ENCODE measurements at places on chromosomes 11 and 22.

DNA sequence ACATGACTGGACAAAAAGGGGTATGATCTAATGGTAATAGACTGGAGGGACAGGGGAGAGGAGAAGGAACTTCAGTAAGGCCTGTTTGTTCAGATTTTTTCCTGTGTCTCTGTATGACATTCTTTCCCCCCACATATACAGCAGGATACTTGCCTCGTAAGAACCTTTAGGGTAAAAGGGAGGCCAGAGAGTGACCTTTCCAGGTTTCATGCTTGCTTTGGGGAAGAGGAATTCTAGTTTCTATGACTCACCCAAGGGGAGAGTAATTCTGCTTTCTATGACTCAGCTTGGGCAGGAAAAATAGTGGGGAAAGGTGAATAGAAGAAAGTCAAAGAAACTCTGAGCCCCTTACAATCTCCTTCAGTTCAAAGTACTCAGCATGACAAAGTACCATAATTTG is 457.0 kb downstream of the DLG2 start:
- DNase-seq, result no peak

DNA sequence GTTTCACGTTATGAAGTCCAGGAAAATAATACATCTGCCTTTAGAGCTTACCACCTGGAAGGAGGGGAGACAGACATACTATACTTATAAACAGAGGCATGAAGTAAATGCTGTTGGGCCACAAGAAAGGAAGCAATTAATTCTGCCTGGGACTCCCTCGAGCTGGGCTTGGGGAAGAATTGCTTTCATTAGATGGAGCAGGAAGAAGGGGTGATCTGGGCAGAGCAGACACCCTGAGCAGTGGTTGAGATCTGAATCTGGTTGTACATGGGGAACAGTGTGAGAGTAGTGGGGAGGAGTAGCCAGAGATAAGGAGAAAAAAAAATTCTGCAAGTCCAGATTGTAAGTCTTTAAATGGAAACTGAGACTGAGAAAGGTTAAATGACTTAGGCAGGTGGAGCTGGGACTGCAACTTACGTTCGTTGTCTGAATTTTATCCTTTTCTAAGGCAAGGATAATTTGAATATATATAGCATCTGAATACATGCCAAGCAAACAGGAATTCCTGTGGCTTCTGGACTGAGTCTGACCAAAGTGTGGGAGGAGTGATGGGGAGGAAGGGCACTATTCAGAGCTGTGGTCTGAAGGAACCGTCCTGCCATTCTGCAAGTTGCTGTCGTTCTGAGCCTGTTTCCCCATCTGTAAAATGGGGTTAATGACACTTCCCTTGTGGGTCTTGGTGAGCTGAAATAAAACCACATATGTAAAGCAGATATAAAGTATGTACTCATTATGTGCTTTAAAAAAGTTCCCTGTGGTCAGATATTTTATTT is 7.9 kb downstream of the NCAM1 start:
- DNase-seq, result no peak

GRCh38 chr11:34053161-34053686 is 1.7 kb downstream of the CAPRIN1 start:
- peak; percentile 87 for DNase-seq

- no peak for DNase-seq
These were observed 112.2 kb downstream of the SBF2 start for GRCh38 chr11:10181811-10182210.

GRCh38 chr11:76835928-76836612 is 24.6 kb upstream of the ACER3 start:
- DNase-seq, result no peak

GRCh38 chr11:26112264-26112663 is 219.7 kb upstream of the ANO3 start:
- no peak for DNase-seq

- DNase-seq, result peak; percentile 53
These were observed 26.7 kb upstream of the TOLLIP start for GRCh38 chr11:1335811-1336761.

DNA sequence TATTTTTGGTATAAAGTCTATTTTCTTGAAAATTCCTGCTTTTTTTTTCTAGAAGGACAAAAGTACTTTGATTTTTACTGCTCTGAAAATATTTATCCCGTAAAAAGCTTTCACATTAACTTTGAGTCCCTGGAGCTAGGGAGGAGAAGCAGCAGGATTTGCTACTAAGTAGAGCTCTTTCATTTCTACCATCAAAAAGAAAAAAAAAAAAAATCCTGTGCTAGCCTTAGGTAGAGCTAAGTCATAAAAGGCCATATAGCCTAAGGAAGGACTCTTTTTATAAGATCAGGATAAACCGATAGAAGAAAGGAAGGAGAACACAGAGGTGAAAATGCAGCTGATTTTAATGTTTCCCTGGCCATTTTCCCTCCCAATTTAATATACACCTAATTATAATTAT is 48.0 kb downstream of the CSTPP1 start:
- no peak for DNase-seq

DNA sequence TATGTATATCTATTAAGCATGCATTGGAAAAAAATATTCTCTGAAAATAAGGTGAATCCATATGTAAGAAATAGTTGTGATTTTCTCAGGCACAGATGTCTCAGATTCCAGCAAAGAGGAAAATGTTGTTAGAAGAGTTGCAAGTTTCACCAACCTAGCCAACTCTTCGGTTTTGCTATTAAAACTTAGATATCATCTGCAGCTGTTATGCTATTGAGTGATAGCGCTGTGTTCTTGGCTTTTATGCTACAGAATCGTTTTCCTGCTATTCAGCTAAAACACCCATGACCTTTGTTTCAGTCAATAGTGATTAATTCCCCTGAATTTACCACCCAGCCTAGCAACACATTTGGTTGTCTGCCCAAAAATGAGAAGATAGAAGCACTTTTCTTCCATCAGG is 795.6 kb upstream of the ANO3 start:
- no peak for DNase-seq

GRCh38 chr11:16832193-16832539 is 93.7 kb downstream of the C11orf58 start:
- no peak for DNase-seq

GRCh38 chr11:74459584-74459983 is 7.8 kb downstream of the KCNE3 start:
- no peak for DNase-seq
